Smooth muscle cell of the coronary artery (primary cell): ENCODE measurements at places on chromosomes 2 and 18. TPM values are rescaled to one million over a fixed set of nuclear protein-coding genes. Genes with fewer than 3 reads are reported as not detected.

Gene IL1B
- 0.82 and 60.4 TPM in 2 replicates for total RNA-seq

Gene TUBA4B
- total RNA-seq, result not detected in 2 replicates

Gene CCDC102B
- 7.6 and 16.9 TPM in 2 replicates for total RNA-seq

Gene ST8SIA5
- under 0.01 TPM in 1 of 2 replicates, not detected in the other for total RNA-seq

Gene ZNF892
- 2.3 and 4.7 TPM in 2 replicates for total RNA-seq

Gene C2orf81
- 0.59 and 0.98 TPM in 2 replicates for total RNA-seq

Gene AFF3
- 0.08 and 0.12 TPM in 2 replicates for total RNA-seq

Gene ZC3H6
- total RNA-seq, result 3.3 and 3.4 TPM in 2 replicates

Gene RGPD3
- under 0.01 and 0.15 TPM in 2 replicates for total RNA-seq

Gene TAF4B
- total RNA-seq, result 1.2 and 1.7 TPM in 2 replicates

Gene SIX3
- total RNA-seq, result not detected in 2 replicates

Gene GTF2A1L
- 0.12 and 0.98 TPM in 2 replicates for total RNA-seq

Gene C2orf80
- not detected in 2 replicates for total RNA-seq

Gene ANKRD62
- total RNA-seq, result not detected in 2 replicates
